ENCODE measurements at places on chromosomes 12 and 14. TPM values are rescaled to one million over a fixed set of nuclear protein-coding genes. Genes with fewer than 3 reads are reported as not detected.

The SCYL2 gene
- total RNA-seq, result 52.5 TPM

The CYP46A1 gene
- 0.15 TPM for total RNA-seq

The PIK3C2G gene
- not detected for total RNA-seq

The ACOT6 gene
- not detected for total RNA-seq

The TTC6 gene
- not detected for total RNA-seq

The FERMT2 gene
- total RNA-seq, result 0.79 TPM

The CLEC4C gene
- not detected for total RNA-seq

The BATF gene
- total RNA-seq, result 17.1 TPM

The GPRC5D gene
- total RNA-seq, result not detected

- no peak for DNase-seq
These were observed 22.7 kb upstream of the IFNG-AS1 start for GRCh38 chr12:67966560-67966959.

- DNase-seq, result no peak
These were observed 1.3 kb downstream of the TC2N start for GRCh38 chr14:91866061-91866460.

DNA sequence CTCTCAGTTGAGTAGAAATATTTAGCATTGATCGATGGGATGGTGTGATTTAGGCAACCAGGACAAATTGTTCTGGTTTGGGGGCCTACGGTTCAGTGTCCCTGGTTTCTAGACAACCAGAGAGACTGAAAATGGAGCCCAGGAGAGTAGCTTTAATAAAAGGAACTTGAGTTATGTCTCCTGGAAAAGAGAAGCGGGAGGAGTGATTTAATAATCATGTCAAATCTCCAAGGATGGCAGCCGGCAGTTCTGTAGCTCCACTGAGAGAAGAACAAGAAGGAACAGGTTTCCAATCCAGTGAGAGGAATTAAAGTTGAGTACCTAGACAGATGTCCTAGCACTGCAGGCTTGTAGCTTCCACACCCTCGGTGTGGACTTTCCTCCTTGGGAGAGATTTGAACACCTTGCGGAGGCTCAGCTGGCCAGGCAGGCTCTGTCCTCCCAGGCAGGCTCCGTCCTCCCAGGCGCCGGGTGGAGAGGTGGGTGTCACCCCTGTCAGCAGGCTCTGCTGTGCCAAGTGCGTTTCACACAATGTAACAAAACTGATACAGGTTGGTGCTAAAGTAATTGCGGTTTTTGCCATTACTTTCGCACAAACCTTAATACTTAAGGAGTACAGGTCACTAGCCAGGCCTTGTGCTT lies 45.9 kb downstream of the SLC6A12 start:
- no peak for DNase-seq

DNA sequence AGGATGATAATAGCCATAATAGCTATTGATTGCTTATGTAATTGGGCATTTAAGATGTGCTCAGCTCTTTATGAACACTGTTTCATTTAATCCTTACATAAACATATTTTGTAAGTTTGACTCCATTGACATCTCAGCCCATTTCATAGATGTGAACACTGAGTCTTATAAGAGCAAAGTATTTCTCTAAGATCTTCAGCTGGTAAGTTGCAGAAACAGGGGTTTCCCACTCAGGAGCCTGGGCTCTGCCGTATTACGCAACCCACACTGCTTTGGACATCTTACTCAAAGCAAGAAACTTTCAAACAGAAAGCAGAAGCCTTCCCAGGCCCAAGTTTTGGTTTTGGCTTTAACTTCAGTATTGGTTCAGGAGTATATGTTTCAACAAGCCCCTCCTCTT lies 705.1 kb downstream of the MED13L start:
- DNase-seq, result no peak

DNA sequence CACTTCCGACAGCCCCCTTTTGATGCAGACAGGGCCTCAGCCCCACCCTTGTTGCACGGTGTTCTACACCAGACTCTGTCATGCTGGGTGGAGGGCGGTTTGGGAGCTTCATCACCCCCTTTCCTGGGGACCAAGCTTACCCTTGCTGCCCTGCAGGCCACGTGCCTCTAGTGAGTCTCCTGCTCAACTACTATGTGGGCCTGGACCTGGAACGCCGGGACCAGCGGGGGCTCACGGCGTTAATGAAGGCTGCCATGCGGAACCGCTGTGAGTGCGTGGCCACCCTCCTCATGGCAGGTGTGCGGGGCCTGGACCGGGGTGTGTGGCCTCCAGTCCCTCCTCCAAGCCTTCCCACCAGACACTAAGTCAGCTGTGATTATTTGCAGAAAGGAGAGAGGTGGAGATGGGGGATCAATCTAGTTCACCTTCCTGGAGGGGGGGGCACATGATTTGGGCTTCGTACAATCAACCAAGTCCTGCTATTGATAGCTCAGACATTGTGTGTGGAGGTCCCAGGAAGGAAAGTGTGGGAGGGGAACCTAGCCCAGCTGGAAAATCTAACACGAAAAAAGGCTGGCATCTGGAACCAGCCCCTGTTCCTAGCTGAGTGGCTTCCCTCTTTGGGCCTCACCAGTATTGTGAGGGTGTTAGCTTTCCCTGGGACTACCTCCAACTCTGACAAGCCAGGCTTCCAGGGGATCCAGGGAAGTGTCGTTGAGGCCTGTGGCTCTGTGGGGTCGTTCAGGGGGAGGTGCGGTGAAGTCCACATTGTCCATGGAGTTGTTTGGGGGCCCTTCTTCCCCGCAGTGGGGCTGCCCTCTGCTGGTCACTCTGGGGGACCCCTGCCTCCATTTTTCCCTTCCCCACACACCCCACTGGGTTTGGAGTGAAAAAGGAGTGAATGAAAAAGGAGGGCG lies 1.6 kb downstream of the ANKRD33 start:
- no peak for DNase-seq

GRCh38 chr12:53709671-53710070 lies 17.6 kb downstream of the CALCOCO1 start:
- DNase-seq, result no peak

DNA sequence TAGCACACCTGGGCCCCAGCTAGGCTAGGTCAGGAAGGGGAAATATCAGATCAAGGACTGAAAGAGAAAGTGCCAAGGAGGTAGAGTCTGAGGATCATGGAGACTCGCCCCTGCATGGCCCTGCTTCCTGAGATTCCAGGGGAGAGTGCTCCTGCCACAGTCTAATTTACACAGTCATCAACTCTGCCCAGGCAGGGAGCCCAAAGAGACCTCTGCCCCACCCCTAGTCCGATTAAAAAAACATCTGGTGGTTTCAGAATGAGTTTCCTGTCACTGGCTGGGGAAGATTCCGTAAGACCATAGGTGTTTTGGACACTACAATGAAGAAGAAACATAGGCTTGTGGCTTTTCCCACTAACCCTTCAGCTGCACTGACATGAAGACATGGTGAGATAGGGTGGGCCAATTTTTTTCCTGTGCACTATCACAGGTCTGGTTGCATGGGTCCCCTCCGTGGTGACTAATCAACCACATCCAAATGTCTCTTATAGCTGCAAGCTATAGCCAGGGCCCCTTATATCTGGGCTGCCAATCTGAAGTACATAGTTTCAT lies 31.5 kb upstream of the GZMB start:
- no peak for DNase-seq

- no peak for DNase-seq
These were observed 3.1 kb downstream of the GALC start for GRCh38 chr14:87989956-87990299.

DNA sequence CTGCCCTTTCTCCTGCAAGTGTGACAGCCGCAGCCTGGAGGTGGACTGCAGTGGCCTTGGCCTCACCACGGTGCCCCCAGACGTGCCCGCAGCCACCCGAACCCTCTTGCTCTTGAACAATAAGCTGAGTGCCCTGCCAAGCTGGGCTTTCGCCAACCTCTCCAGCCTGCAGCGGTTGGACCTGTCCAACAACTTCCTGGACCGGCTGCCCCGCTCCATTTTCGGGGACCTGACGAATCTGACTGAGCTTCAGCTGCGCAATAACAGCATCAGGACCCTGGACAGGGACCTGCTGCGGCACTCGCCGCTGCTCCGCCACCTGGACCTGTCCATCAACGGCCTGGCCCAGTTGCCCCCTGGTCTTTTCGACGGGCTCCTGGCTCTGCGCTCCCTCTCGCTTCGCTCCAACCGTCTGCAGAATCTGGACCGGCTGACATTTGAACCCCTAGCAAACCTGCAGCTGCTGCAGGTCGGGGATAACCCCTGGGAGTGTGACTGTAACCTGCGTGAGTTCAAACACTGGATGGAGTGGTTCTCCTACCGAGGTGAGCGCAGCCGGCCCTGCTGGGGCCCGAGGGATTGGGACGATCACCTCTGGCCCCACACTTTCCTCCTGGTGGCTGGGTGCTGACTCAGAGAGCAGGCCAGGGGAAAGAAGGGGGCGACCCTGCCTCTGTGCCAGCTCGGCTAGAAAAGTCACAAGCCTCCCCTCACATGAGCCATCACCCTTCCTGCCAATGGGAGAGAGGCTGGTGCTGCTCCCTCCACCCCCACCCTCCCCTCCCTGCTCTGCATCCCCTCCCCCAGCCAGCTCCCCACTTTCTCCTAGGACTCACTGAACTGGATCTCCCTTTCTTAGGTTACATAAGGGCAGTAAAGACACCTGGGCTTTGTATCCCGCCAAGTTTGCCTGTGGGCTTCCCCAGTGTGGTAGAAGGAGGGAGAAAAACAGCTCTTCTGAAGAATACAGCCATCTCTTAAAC lies 10.9 kb downstream of the LRTM2 start:
- DNase-seq, result no peak

DNA sequence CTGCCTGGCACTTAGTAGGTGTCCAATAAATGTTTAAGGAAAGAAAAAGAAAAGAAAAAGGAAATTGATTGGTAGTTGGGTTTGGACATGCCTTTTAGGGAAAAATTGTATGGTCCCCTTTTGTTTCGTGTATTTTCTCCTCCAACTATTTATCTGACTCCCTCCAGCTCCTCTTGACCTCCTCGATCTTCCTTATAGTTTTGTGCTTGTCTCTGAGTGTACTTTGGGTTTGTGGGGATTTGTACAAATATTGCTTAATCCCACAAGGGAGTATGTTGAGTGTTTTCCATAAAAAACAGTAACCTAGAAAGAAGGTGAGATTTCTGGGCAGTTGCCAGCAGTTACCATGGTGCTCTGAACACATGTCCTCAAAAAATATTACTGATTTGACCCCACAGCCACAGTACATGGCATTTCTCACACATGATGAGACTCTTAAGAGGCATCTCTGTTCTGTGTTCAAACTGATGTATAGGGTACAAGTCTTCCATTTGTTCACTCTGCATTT lies 15.7 kb downstream of the PLEKHG7 start:
- no peak for DNase-seq

- no peak for DNase-seq
These were observed 12.1 kb upstream of the ATP23 start for GRCh38 chr12:57929092-57929830.

DNA sequence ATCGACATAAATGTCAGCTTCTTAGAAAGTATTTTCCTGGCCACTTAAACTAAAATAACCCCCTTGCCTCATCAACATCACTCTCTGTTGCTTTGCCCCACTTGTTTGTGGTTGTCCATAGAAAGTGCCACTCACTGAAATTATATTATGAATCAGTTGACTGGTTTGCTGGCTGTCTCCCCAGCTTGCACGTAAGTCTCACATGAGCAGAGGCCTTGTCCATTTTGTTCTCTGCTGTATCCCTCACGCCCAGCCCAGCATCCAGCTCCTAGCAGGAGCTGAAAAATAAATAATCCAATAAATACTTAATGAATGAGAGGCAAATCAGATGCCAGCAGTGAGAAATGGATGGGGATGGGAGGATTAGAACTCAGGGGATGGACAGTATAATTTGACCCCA lies 159.3 kb downstream of the KSR2 start:
- no peak for DNase-seq

GRCh38 chr14:85252011-85252410 lies 277.9 kb upstream of the FLRT2 start:
- no peak for DNase-seq

DNA sequence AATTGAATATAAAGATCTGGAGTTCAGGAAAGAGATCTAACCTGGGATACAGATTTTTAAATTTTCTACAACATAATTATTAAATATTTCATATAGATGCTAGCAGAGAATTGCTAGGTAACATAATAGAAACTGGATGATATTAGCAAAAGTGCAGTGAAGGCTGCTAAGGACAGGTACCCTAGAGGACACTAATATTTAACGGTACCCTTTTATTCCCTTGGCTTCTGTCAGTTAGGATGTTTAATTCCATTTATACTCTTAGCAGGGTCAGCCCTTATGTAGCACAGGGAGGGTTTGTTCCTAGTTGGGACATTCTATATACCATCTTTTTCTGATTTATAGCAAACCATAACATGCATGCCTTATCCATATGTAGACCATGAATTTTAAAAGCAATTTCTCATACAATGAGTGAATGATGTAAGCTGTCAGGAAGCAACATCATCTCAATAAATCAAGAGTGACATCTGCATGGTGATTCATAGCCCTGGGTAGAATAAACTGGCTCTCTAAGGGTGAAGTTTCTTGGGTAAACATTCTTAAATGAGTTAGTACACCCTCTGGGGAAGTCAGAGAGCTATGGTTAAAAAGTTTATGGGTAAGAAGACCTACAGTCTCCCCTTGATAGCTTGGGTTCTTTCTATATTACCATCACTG lies 404.4 kb upstream of the MGAT4C start:
- DNase-seq, result no peak

- DNase-seq, result no peak
These were observed 83.7 kb downstream of the NINJ2 start for GRCh38 chr12:579420-580110.

GRCh38 chr12:111443586-111443985 lies 37.9 kb downstream of the SH2B3 start:
- DNase-seq, result no peak

GRCh38 chr12:107864235-107864634 lies 89.7 kb downstream of the ASCL4 start:
- no peak for DNase-seq

- DNase-seq, result no peak
These were observed 519.8 kb upstream of the FLRT2 start for GRCh38 chr14:85010186-85010585.

- no peak for DNase-seq
These were observed 138.7 kb upstream of the E2F7 start for GRCh38 chr12:77204083-77204482.

- no peak for DNase-seq
These were observed 83.9 kb downstream of the GPATCH2L start for GRCh38 chr14:76235628-76236027.

- no peak for DNase-seq
These were observed 53.8 kb downstream of the C14orf132 start for GRCh38 chr14:96092936-96093335.

Measured in CD4-positive, alpha-beta memory T cell (primary cell).